ENCODE measurements at places on chromosomes 6 and 20. TPM values are rescaled to one million over a fixed set of nuclear protein-coding genes. Genes with fewer than 3 reads are reported as not detected.

The GPX5 gene
- not detected for total RNA-seq

The LY86 gene
- total RNA-seq = 0.73 TPM

The CYP24A1 gene
- 0.22 TPM for total RNA-seq

The KHDC1L gene
- not detected for total RNA-seq

The ZNF311 gene
- total RNA-seq = 0.10 TPM

The NR2E1 gene
- total RNA-seq = not detected

The MAPK13 gene
- total RNA-seq = 33.7 TPM

The LHFPL5 gene
- total RNA-seq = not detected

The REPS1 gene
- total RNA-seq = 88.6 TPM

The ULBP3 gene
- 0.68 TPM for total RNA-seq

The SYNJ2 gene
- 43.6 TPM for total RNA-seq

The ELOVL4 gene
- total RNA-seq = 5.1 TPM

The RIPOR3 gene
- total RNA-seq = 2.1 TPM

The ACSS1 gene
- total RNA-seq = 33.1 TPM

The FNDC1 gene
- not detected for total RNA-seq

The KCNK5 gene
- 0.87 TPM for total RNA-seq

The GPLD1 gene
- 0.21 TPM for total RNA-seq

The WFDC8 gene
- total RNA-seq = not detected

The DLK2 gene
- total RNA-seq = 0.25 TPM

The PDE10A gene
- total RNA-seq = 0.20 TPM

The ESR1 gene
- total RNA-seq = 3.9 TPM

Measured in T-helper 17 cell (primary cell).